Activated CD8-positive, alpha-beta T cell treated with anti-CD3 and anti-CD28 coated beads, Interleukin-2, amount 10 ng/mL, durations not matched to agents 7 days and 5 days (primary cell): ENCODE measurements at places on chromosomes 11 and 22.

GRCh38 chr11:75591371-75591770 is 29.3 kb downstream of the SERPINH1 start:
- peaks cover 8% of the 10 kb centered on the region for H3K27me3 ChIP-seq
- H3K36me3 ChIP-seq = no peaks in the 10 kb centered on the region
- H3K4me1 ChIP-seq = peaks cover 12% of the 10 kb centered on the region
- DNase-seq = no peak

GRCh38 chr11:122023614-122024250 is 92.3 kb downstream of the BLID start:
- no peaks in the 10 kb centered on the region for H3K27me3 ChIP-seq
- H3K36me3 ChIP-seq = no peaks in the 10 kb centered on the region

GRCh38 chr11:64373598-64373974 is 14.6 kb downstream of the RPS6KA4 start:
- no peak overlapping the region for H3K4me3 ChIP-seq
- no peak overlapping the region for H3K27ac ChIP-seq
- H3K36me3 ChIP-seq = peaks cover 12% of the 10 kb centered on the region
- peaks cover 3% of the 10 kb centered on the region for H3K27me3 ChIP-seq
- no peaks in the 10 kb centered on the region for H3K4me1 ChIP-seq

- no peaks in the 10 kb centered on the region for H3K36me3 ChIP-seq
- no peak overlapping the region for H3K27ac ChIP-seq
- no peak overlapping the region for H3K4me3 ChIP-seq
- peaks cover 7% of the 10 kb centered on the region for H3K27me3 ChIP-seq
These were observed 8.3 kb upstream of the INSC start for GRCh38 chr11:15106201-15106965.

DNA sequence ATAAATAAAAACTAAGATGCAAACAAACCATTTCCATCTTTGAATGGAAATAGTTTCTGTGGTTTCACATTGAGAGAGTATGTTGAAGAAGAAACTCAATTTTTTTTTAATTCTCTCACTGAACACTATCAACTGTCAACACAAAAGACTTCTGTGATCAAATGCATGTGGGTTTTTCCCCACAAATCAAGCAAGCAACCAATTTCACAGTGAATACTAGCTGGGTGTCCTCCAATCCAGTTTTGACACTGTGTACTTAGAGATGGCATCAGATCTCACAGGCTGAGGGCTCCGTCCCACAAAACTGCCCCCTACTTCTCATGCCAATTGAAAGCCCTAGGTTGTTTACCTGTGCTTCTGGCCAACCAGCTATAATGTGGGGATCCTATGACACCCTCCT is 34.5 kb downstream of the CTSC start:
- no peak for DNase-seq
- H3K27ac ChIP-seq = no peak overlapping the region
- H3K4me1 ChIP-seq = peaks cover 36% of the 10 kb centered on the region
- peaks cover 91% of the 10 kb centered on the region for H3K36me3 ChIP-seq
- H3K4me3 ChIP-seq = no peak overlapping the region
- H3K27me3 ChIP-seq = no peaks in the 10 kb centered on the region

GRCh38 chr11:9076661-9077060 is 14.7 kb downstream of the SCUBE2 start:
- H3K27me3 ChIP-seq = peaks cover 43% of the 10 kb centered on the region
- H3K4me1 ChIP-seq = peaks cover 5% of the 10 kb centered on the region
- no peak overlapping the region for H3K27ac ChIP-seq
- H3K36me3 ChIP-seq = no peaks in the 10 kb centered on the region
- DNase-seq = no peak

DNA sequence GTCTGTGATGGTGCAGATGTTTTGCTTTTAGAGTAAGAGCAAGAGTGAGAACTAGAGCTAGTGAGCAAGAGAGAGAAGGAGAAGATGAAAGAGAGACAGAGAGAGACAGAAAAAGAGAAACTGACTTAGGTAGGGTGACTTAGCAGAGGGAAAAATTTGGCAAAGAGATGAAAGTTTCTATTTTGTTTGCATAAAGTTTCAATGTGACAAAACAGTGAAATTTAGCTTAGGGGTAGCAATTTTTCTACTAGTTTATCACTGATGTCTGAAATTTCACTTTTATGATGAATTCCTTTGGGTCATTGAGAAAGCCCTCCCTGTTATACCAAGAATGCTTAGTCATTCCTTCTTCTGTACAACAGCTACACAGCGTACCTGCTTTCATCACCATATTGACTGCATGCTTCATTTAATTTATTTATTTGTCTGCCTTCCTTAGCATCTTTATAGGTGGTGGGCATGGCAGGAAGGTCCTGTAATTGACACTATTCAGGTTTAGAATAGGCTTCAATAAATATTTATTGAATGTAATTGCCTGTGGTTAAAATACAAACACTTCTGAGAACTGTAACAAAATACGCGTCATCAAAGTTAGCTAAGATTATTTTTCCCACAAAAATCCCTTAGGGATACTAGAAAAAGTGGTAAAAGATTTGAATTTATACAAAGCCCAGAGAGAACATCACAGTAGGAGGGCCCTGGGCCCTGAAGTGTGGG is 19.9 kb upstream of the CTSC start:
- H3K36me3 ChIP-seq = peaks cover 7% of the 10 kb centered on the region
- H3K4me3 ChIP-seq = peak overlapping the region; percentile 29
- H3K27ac ChIP-seq = peak overlapping the region; percentile 81
- H3K27me3 ChIP-seq = no peaks in the 10 kb centered on the region
- peaks cover 53% of the 10 kb centered on the region for H3K4me1 ChIP-seq
